ENCODE measurements at places on chromosomes 3 and 15. TPM values are rescaled to one million over a fixed set of nuclear protein-coding genes. Genes with fewer than 3 reads are reported as not detected.

The MUC20 gene
- 0.96 TPM for total RNA-seq

The NECTIN3 gene
- 34.4 TPM for total RNA-seq

The RETNLB gene
- not detected for total RNA-seq

The STAB1 gene
- total RNA-seq, result 0.16 TPM

The MYL3 gene
- total RNA-seq, result 7.8 TPM

DNA sequence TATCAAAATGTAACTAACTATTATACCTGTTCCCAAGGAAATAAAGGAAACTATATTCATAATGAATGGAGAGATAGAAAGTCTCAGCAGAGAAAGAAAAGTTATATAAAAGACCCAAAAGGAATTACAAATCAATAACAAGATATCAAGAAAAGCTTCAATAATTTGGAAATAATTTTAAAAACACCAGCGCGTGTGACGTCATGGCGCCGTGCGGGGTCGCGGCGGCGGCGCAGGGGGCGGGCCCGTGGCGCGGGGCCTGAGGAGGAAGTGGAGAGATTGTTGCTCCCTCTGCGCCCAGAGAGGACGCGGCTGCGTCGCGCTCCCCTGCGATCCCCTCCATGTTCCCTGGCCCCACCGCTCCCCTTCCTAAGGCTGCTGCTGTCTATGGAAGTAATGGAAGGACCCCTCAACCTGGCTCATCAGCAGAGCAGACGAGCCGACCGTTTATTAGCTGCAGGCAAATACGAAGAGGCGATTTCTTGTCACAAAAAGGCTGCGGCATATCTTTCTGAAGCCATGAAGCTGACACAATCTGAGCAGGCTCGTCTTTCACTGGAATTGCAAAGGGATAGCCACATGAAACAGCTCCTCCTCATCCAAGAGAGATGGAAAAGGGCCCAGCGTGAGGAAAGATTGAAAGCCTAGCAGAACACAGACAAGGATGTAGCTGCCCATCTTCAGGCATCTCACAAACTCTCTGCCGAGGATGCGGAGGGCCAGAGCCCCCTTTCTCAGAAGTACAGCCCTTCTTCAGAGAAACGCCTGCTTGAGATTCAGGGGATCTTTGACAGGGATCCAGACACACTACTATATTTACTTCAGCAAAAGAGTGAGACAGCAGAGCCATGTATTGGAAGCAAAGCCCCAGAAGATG, 4.1 kb downstream of the XCR1 start:
- no peak for DNase-seq

- DNase-seq, result peak; percentile 7
These were observed at the start of gene RBPMS2 for GRCh38 chr15:64775551-64776401. RBPMS2 (minus strand) TSS chr15:64775589; CDS start chr15:64775319, 270 bp downstream.

DNA sequence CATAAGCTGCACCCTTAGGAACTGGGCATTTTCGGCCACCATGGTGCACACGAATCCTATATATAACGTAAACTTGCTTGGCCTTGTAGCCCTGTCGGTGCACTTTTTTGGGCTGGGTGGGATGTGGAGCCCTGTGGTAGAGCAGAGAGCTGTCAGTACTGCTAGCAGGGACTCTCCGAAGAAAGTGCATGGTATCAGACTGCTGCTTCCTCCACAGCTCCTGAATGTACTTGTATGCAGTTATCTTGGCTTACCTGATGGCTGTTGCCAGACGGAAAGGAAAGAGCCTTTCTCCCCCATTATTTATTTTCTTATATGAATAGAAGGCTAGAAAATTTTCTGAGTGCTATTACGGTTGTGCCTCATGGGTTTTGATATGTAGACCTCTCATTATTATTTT, 8.4 kb downstream of the GALK2 start:
- DNase-seq, result no peak

- DNase-seq, result no peak
These were observed 64.5 kb downstream of the ZNF148 start for GRCh38 chr3:125310623-125311081.

DNA sequence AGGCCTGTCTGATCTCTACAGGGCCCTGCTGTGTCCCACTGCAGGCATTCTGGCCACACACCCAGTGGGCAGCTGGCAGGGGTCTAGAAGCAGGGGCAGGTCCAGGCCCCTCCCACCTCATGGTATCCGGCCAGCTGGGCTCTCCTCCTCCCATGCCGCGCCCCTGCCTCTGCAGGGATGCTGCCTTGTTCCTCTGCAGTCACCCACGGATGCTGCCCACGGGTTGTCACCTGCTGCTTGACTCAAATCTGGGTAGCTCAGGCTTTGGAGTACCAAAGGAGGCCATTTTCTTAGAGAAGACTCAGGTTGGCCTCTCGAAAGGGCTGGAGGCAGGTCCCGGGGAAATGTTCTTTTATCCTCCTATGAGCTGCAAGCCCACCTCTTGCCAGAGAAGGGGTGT, 25.0 kb downstream of the EFCAB12 start:
- no peak for DNase-seq

- DNase-seq, result no peak
These were observed 17.7 kb upstream of the PRKCI start for GRCh38 chr3:170204509-170204908.

DNA sequence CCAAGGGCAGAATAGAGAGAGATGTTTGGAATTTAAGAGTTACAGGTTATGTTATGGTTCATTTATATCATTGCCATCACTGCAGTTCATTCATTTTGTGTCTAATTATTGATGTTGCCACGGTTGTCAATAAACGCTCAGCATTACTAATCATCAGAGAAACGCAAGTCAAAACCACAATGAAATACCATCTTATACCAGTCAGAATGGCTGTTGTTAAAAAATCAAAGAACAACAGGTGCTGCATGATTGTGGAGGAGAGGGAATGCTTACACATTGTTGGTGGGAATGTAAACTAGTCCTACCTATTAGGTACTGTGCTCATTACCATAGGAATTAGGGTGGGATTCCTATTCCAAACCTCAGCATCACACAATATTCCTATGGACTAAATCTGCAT, 350.5 kb downstream of the TIGIT start:
- DNase-seq, result peak; percentile 78

GRCh38 chr3:108554913-108555571, 34.2 kb downstream of the CIP2A start:
- no peak for DNase-seq

DNA sequence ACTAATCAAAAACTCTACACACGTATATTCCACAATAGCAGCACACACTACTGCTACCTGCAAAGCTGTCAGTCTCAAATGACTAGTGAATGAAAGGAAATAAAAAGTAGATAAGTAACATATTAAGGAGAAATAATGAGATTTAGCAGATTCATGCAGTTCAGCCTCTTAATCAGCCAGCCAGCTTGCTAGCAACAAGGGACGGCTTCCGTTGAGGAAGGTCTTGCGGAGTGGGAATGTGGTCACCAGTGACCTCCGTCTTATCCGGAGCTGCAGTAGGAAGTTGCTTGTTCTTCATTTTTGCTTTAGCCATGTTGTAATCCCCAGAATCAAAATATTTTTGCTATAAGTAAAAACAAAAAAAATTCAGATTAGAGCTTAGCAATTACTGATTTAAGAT, 17.1 kb downstream of the ARPP19 start:
- DNase-seq, result no peak

GRCh38 chr3:141538568-141539240, 51.9 kb downstream of the RASA2 start:
- no peak for DNase-seq

DNA sequence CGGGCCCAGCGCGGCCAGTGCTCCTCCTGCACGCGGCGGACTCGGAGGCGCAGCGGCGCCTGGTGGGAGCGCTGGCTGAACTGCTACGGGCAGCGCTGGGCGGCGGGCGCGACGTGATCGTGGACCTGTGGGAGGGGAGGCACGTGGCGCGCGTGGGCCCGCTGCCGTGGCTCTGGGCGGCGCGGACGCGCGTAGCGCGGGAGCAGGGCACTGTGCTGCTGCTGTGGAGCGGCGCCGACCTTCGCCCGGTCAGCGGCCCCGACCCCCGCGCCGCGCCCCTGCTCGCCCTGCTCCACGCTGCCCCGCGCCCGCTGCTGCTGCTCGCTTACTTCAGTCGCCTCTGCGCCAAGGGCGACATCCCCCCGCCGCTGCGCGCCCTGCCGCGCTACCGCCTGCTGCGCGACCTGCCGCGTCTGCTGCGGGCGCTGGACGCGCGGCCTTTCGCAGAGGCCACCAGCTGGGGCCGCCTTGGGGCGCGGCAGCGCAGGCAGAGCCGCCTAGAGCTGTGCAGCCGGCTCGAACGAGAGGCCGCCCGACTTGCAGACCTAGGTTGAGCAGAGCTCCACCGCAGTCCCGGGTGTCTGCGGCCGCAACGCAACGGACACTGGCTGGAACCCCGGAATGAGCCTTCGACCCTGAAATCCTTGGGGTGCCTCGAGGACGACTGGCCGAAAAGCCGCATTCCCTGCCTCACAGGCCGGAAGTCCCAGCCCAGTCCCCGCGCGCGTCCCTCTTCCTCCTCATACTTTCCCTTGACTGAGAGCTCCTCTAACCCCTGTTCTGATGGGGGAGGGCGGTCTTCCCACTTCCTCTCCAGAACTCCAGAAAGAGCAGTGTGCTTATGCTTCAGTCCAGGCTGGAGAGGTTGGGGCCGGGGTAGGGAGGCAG, 1.4 kb upstream of the IL17RC start:
- DNase-seq, result peak; percentile 67

DNA sequence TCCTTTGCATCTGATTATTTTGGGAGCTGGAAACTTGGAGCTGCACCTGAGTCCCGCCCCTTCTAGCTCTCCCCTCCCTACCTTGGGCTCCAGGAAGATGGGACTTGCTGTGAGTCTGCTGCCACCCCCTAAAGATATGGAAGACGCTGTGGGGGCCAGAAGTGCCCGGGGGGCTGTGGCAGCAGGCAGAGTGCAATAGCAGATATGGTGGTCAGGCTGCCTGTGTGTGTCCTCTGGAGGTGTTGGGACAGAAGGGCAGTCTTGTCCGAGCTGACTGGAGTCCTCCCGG, 485 bp downstream of the PAK6 start:
- no peak for DNase-seq

DNA sequence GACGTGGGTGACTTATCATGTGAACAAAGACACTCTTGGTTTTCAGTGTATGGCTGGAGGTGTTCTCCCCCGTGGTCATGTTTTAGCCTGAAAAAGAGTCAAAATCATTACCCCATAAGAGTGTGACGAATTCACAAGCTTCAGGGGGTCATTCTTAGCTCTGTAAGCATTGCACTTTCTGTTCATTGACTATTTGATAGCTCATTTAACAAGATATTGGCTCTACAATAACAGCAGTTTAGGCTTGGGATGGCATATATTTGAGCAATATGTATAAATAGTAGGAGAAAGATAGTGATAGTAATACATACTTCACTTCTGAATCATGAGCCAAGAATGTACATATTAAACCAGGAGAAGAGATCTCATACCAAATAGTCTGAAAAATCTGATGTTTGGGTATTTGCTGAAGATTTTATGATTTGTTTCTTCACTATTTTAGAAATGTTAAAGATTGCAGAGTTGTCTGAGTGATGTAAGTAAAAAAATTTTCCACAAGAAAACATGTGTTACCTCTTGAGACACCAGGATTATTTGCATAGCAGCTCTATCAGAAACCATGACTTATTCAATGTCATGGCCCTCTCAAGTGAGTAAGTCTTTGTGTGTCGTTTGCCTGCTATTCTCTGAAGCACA, 996.0 kb downstream of the OTOL1 start:
- DNase-seq, result no peak

- DNase-seq, result no peak
These were observed 1.4 kb downstream of the LYSMD2 start for GRCh38 chr15:51736069-51736468.

All from myocyte (in vitro differentiated cells).